CD4-positive, alpha-beta T cell treated with Interleukin-1 beta for 1 hour (primary cell): ENCODE measurements at places on chromosomes 12 and 14.

GRCh38 chr12:49017891-49018260 lies 700 bp downstream of the PRKAG1 start:
- no peak for DNase-seq

DNA sequence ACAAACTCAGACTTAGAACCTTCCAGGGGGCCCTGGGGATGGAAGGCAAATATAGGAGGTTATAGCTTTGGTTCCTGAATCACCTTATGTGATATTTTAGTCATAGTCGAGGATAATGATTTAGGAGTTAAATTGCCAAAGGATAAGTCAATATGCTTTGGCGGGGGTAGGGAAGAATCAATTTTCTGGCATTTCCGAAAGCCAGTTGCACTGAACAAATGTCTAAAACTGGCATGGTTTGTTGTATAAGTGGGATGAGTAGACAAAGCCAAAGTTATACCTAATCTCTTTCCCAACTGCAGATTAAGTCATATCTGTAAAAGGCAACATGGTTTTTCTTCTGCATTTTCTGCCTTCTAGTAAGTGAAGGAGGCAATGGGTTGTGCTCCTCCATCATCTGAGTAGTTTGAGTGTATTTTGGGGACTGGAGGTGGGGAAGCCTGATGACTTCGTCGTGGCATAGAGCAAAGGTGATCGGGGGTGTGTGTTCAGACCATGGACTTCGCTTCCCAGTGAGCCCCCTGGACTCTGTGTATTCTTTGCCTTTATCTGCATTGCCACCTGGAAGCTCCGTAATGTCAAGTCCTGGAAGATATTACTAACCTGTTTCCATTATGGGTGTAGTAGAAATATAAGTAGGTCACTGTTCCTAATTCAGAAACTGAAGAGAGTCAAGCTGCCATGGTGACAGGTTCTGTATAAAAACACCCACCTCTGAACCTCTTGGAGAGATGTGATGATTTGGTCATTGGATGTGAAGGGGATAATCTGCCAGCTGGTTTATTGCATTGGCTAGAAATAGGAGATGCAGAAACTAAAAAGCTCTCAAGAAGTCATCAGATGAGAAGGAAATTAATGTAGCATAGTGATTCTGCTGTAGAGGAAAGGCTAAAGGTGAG lies 24.5 kb downstream of the PPFIBP1 start:
- DNase-seq = no peak

- DNase-seq = no peak
Observed at GRCh38 chr14:52547526-52547925, 4.8 kb downstream of the TXNDC16 start.

DNA sequence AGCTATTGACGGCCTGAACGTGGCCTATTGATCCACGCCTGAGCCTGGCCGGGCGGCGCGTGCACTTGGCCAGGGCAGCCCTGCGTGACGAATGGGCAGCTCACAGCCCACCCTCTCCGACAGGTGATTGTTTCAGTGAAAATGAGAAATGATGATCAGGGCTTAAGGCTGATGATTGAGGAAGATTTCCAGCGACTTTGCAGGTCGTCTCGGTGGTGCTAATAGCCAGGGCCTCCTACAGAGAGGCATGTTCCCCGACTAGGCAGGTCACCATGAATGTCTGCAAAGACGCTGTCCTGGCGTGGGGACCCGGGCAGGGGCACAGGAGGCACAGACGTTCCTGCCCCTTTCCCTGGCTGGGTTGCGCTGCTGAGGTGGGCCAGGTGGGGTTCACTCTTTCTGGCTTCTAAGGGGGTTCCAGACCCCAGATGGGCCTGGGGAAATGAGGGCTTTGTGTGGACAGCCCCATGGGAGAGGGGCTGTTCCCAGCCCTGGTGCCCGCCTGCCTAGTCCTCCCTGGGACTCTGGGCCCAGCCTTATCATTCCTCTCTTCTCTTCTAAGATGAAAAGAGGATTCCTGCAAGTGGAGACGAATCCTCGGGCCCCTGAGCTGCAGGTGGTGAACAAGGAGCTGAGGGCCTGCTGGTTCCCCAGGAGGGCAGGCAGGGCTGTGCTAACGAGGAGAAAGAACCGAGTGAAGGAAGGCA lies 157.4 kb downstream of the KIF26A start:
- no peak for DNase-seq
